ENCODE measurements at places on chromosomes 11 and 22. TPM values are rescaled to one million over a fixed set of nuclear protein-coding genes. Genes with fewer than 3 reads are reported as not detected.

The HEPHL1 gene
- total RNA-seq = 0.96 TPM

The OR51F1 gene
- total RNA-seq = not detected

DNA sequence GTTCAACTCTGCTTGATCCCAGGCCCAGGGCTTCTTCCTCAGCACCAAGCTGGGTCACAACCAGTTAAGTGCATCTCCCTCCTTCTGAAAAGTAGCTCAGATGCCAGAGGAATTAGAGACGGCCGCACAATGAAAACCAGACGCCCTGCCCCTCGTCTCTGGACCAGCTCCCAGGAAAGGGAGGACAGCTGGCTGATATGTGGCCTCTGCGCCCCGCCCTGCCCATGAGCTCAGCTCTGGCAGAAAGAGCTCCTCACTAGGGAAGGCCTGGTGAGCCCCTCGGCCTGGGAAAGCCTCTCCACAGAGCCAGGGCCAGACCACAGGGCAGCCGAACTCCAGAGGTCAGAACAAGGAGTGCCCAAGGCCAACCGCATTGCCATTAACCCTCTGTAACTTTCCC is 18.1 kb upstream of the SCGB1A1 start:
- DNase-seq = peak; percentile 99

GRCh38 chr11:45341372-45341771 is 55.2 kb upstream of the SYT13 start:
- no peak for DNase-seq

DNA sequence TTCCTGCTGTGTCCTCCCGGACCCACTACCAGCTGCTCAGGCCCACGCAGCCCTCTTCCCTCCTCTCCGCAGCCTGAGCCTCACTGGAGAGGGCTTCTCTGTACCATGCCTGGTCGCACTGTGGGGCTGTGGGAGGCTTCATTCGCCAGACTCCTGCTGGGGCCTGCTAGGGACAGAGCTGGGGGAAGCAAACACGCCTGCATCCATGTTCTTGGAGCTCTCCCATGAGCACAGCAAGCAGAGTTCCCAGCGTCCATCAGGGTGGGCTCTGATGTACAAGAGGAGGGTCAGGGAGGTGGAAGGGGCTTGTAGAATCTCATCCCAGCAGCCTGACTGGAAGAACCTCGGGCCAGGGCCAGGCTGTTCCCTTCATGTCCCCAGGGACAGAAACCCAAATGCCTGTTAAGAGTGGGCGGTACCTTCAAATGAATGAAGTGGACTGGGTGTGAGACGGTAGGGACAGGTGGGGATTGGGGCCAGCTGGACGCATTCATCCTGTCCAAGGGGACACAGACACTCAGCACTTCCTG is 59.9 kb downstream of the MPPED1 start:
- DNase-seq = no peak

- no peak for DNase-seq
Measured at GRCh38 chr11:2266586-2267305, 3.6 kb downstream of the ASCL2 start.

DNA sequence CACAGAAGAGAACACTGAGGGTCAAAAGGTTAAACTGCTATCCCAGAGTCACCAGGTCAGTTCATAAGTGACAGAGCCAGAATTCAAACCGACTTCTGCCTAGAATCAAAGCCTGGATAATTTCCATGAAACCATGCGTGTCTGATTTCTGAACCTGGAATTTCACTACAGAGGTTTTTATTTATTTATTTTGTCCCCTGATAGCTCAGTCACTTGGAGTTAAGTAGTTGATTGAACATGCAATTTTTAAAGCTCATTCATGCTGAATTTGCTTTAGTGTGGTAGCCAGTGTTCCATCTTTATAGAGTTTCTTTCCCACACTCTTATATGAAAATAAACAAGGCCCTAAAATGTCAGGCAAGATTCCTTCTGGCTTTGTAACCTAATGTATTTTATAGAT is 93.2 kb downstream of the NAV2 start:
- DNase-seq = no peak

GRCh38 chr11:115974703-115975102 is 470.5 kb upstream of the CADM1 start:
- no peak for DNase-seq

DNA sequence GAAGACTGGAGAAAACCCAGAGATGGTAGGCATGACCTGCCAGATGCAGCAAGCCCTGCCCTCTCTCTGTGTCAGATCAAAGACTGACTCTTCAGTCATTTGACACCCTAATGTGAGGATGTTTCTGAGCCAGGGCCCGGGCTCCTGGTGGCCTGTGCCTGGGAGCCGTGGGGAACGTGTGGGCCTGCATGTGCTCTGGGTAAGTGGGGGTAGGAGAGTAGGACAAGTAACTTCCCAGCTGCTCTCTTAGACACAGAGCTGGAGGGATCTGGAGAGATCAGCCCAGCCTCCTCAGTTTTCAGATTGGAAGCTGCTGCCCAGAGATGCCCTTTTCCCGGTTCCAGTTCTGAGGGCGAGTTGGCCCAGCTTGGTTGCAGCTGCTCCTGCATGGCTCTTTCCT is 110.8 kb downstream of the TEAD1 start:
- no peak for DNase-seq

Measured in umbilical cord (tissue), 2 donors.